ENCODE measurements at places on chromosomes 1 and 21.

GRCh38 chr1:226986496-226987178 is 46.5 kb downstream of the COQ8A start:
- no peaks in the 10 kb centered on the region for H3K4me1 ChIP-seq
- DNase-seq, result no peak
- H3K4me3 ChIP-seq, result no peak overlapping the region
- H3K27ac ChIP-seq, result no peak overlapping the region
- peaks cover 2% of the 10 kb centered on the region for H3K36me3 ChIP-seq

DNA sequence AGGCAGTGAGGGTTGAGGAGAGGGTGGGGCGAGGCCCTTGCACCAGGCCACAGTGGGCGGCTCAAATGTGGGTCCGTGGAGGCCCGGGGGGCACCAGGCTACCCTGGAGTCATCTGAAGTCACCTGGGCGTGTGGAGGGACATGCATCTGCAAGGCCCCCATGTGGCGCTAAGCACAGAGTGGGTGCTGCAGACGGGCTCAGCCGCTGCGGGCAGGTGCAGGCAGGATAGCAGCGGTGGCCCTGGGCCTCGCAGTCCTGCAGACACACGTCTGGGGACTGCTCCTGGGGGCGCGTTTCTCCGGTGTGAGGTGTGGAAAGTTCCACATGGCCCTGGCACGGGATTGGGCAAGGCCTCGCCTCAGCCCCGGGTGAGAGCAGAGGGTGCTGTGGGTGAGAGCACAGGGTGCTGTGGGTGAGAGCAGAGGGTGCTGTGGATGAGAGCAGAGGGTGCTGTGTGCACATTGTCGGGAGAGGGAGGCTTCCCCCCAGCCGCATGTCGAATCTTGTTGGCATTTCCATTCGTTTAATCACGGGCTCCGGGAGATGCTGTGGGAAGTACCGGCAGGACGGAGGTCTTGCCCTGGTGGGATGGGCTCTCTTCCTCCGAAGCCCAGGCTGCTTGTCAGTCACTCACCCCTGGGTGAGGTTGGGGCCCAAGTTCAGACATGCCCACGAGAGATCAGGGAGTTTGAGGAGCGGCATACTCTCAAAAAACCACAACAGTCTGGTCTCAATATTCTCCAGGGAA is 46.5 kb downstream of the TP73 start:
- no peaks in the 10 kb centered on the region for H3K27me3 ChIP-seq
- no peaks in the 10 kb centered on the region for H3K36me3 ChIP-seq
- no peak overlapping the region for H3K27ac ChIP-seq
- no peak for DNase-seq
- H3K4me1 ChIP-seq, result no peaks in the 10 kb centered on the region

GRCh38 chr1:162235241-162235800 is 141.3 kb downstream of the SPATA46 start:
- H3K27ac ChIP-seq, result no peak overlapping the region
- no peak overlapping the region for H3K4me3 ChIP-seq
- no peak for DNase-seq
- H3K27me3 ChIP-seq, result peaks cover 2% of the 10 kb centered on the region

- H3K4me3 ChIP-seq, result no peak overlapping the region
- H3K4me1 ChIP-seq, result no peaks in the 10 kb centered on the region
- no peak for DNase-seq
- no peaks in the 10 kb centered on the region for H3K36me3 ChIP-seq
- no peak overlapping the region for H3K27ac ChIP-seq
Measured at GRCh38 chr1:110067893-110068645, 2.4 kb downstream of the ALX3 start.

DNA sequence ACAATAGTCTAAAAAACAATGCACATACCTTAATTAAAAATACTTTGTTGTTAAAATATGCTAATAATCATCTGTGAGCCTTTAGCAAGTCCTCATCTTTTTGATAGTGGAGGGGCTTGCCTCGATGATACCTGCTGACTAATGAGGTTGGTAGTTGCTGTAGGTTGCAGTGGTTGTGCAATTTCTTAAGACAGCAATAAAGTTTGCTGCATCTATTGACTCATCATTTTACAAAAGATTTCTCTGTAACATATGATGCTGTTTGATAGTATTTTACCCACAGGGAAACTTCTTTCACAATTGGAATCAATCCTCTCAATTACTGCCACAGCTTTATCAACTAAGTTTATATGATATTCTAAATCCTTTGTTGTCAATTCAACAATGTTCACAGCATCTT is 7.6 kb downstream of the C1orf87 start:
- H3K4me1 ChIP-seq, result no peaks in the 10 kb centered on the region
- DNase-seq, result no peak
- H3K27ac ChIP-seq, result no peak overlapping the region
- no peaks in the 10 kb centered on the region for H3K36me3 ChIP-seq
- no peak overlapping the region for H3K4me3 ChIP-seq

Data from aorta (tissue), 5 donors.